ENCODE measurements at places on chromosomes 2 and 18.
A peak's percentile ranks its signal among the peaks of the same experiment; 100 is the strongest.

- no peak for DNase-seq
Measured at GRCh38 chr18:59049721-59050660, 89.7 kb upstream of the SEC11C start.

GRCh38 chr2:236775511-236775910, 205.9 kb downstream of the ACKR3 start:
- no peak for DNase-seq

- DNase-seq, result no peak
Measured at GRCh38 chr2:188695953-188696352, 278.2 kb upstream of the COL3A1 start.

DNA sequence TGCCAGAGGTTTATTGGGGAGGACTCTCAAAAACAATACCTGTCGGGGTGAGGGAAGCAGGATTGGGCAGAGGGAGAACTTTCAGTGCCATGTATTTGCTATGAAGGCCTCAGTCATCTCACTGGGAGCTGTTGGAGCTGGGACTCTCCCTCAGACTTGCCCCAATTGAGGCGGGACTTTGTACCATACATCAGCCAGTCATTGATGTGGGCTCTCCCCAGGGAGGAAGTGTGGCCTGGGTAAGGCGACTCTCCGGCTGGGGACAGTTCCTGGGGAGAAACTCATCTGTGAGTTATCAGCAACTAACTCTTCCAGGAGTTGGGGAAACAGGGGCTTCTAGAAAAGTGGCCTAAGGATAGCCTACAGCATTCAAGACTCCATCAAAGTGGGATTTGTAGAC, 66.5 kb downstream of the FTCDNL1 start:
- no peak for DNase-seq

GRCh38 chr18:35694808-35695207, 113.3 kb downstream of the GALNT1 start:
- no peak for DNase-seq

DNA sequence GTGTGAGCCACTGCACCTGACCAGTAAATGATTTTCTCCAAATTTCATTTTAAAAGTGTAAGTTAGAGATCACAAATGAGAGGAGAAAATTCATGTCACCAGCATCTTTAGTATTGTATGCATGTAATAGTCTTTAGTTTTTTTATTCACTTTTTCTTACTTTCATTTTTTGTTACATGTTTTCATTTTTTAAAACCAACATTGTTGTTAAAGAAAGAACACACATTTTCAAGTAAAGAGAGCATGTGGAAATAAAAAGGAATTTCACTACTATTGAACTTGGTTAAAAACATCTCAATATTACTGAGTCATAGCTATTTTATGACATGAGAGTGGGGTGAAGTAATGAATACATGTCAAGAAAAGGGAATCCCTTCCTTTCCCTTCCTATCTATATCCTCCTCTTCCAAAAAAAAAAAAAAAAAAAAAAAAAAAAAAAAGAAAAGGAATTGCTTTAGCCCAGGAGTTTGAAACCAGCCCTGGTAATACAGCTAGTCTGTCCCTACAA, 29.1 kb upstream of the PMAIP1 start:
- DNase-seq, result no peak

DNA sequence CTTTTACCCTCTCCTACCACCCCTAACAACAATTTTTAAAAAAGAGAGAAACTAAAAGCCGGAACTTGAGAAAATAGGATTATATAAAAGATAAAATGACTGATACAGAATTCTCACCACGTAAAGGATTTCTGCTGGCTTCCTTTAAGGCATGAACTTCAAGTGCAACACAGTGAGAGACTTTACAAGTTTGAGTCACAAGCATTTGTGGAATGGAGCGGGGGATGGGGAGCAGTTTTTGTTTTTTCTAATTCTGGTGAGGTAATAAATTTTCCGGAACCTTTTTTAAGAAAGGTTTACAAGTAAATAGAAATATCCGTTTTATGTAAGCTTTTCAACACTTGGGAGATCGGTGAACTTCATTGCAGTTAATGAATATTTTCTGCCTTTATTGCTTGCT, 1.8 kb upstream of the CDH2 start:
- DNase-seq, result no peak

DNA sequence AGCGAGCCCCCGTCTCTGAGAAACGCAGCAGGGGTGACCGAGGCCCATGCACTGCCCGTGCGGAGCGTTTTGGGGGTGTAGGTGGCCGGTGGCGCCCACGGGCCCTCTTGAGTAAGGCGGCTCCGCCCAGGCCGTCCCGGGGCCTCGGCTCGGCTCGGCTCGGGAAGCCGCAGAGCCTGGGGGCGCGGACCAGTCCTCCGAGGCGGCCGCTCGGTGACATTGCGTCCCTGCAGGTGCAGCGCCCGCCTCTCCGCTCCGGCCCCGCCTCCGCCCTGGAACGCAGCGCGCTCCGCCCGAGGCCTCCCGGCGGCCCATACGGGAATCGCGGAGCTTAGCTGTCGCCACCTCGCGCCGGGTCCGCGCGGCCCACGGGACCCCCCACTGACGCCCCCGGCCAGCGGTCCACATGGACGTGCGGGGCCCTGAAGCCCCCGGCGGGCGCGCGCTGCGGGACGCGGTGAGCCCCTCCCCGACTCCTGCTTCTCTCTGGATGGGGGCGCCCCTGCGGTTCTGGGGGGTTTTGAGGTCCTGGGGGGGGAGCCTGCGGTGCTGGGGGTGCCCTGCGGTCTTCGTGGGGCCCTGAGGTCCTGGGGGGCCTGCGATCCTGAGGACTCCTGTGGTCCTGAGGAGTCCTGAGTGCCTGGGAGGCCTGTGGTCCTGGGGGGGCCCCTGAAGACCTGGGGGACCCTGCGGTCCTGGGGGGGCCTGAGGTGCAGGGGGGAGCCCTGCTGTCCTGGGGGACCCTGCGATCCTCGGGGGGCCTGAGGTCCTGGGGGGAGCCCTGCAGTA, at the start of gene HSBP1L1:
HSBP1L1 (plus strand) TSS at position 314 of the 789 bp plus-strand sequence; CDS start at position 407, 93 bp downstream.
- DNase-seq, result peak; percentile 92

- no peak for DNase-seq
Measured at GRCh38 chr2:38568724-38569436, 33.8 kb downstream of the HNRNPLL start.

- no peak for DNase-seq
Measured at GRCh38 chr2:25572638-25573037, 100.7 kb downstream of the DTNB start.

Data from GM13977 (cell line).